GM13976 (cell line): ENCODE measurements at places on chromosomes 4 and X.

DNA sequence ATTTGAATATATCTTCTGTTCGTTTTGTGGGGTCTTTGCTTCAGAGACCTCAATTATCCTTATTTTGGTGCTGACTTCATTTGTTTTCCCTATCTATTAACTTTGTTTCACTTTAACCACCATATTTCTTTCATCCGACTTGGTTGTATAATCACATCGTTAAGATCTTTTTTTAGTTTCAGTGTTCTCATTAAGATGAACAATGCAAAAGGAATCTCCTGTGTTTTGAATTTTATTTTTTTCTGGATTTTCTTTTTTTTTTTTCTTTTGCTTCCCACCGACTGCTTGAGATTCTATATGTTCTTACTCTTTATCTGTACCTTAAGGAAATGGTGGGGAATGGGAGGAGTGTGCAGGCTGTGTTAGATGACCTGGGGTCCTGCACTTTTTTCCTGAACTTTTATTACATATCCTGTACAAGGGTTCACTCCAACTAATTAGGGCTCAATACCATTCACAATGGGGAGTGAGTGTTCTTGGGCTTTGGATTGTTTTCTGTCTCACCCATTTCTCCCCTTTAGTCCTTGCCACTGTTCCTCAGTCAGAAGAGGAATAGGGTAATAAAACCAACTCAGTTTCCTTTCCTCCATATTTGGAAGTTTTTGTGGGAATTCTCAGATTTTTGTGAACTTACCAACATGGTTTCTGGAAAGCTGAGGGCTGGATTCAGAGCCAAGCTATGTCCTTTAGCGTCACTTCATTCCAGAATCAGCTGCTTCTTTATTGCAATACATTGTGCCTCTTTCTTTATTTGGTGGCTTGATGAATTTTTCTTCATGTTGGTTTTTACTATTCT lies 43.2 kb upstream of the BMPR1B start:
- no peak for DNase-seq

- DNase-seq, result no peak
Measured at GRCh38 chr4:124907881-124908280, 195.3 kb upstream of the ANKRD50 start.

DNA sequence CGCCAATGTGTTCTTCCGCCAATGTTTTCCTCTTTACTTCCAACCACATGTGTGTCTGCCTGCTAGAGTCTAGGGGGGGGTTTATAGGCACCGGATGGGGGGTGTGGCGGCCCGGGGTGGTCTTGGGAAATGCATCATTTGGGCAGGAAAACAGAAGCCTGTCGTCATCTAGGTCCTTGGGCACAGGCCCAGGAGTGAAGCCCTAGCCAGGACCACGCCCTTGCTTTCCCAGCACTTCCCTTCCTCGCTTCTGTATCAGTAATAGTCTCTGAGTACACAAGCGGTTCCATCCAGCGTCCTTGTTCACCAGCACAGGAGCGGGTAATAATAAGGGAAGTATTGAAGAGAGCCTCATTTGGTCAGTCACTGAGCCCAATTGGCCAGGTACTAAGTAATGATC lies 74.5 kb downstream of the QDPR start:
- no peak for DNase-seq

- DNase-seq, result no peak
Measured at GRCh38 chrX:11688201-11688600, 22.5 kb upstream of the ARHGAP6 start.

GRCh38 chr4:72505314-72505744 lies 63.7 kb downstream of the ADAMTS3 start:
- peak; percentile 15 for DNase-seq

DNA sequence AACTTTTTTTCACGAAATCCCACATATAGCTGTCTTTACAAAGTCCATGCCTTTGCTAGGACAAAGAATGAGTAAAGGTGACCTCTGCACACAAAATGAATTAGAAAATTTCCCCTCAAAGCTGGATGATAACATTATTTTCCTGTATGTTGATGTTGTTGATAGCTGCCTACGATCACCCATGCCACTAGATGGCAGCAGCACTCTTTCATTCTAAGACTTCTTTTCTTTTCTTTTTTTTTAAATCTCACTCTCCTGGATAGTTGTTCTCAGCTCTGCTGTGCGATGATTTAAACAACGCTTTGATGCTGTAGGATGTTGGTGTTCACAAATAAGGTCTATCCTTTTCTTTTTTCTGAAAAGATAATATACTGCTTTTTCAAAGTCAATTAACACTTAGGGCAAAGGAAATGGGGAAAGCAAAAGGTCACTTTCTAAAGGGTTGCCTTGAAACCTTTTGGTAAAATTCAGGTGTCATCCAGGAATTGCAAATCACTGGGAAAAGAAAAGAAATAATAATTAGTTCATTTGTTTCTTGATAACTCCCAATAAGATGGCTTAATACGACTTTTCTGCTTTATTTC lies 266.8 kb downstream of the C4orf33 start:
- peak; percentile 61 for DNase-seq

DNA sequence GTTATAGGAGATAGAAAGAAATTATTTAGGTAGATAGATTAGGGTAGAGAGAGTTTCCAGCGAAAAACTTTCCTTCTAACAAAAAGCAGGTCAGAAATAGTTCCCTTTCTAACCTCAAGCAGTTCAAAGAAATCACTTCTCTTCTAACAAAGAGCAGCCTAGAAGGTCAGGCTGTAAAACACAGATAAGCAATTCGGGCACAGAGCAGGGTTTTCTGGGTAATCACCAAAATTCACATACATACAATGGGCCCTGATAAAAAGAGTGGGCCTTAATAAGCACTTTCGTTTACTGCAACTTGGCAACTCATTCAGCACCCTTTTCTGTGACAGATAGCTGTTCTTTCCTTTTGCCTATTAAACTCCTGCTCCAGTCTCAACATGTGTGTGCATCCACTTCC lies 13.4 kb upstream of the NAF1 start:
- no peak for DNase-seq

GRCh38 chr4:80336582-80336981 lies 1.1 kb downstream of the CFAP299 start:
- DNase-seq, result peak; percentile 6

DNA sequence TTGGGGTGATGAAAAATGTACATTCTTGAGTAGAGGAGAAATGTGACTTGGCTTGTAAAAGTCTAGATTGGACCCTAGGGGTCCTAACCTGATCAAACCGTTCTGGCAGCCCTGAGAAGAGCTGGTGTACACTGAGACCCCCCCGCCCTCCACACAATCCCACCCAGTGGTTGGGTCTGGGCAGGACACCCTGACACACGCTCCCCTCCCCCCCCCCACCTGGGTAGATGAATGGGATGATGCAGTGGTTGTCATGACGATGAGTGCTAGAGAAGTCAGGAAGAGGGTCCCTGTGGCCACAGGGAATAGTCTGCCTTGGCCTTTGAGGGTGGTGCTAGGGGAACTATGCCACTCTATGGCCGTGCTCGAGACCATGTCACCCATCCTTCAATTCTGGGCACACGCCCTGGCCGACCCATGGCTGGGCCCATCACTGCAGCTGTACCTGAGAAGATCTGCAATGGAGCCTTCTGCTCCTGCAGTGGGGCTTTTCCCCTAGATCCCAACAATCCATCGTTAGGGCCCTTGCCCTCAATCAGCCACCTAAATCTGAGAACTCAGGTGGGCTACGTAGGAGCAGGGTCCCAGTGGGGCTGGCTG lies 4.4 kb downstream of the CDK16 start:
- DNase-seq, result no peak

GRCh38 chr4:7418131-7418943 lies 16.4 kb downstream of the PSAPL1 start:
- DNase-seq, result no peak

DNA sequence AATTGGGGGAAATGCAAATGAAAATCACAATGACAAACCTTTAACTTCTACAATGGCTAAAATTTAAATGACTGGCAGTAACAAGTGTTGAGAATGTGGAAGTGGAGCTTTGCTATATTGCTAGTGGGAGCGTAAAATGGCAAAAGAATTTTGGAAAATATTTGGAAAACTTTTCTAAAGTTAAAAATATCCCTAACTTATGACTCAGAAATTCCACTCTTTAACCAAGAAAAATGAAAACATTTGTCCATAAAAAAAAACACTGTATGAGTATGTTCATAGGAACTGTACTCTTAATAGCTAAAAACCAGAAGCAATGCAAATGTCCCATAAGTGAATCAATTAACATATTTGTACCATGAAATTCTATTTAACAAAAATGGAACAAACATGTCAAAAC lies 3.6 kb downstream of the TBCK start:
- DNase-seq, result no peak
